ENCODE measurements at places on chromosomes 6 and 20.

DNA sequence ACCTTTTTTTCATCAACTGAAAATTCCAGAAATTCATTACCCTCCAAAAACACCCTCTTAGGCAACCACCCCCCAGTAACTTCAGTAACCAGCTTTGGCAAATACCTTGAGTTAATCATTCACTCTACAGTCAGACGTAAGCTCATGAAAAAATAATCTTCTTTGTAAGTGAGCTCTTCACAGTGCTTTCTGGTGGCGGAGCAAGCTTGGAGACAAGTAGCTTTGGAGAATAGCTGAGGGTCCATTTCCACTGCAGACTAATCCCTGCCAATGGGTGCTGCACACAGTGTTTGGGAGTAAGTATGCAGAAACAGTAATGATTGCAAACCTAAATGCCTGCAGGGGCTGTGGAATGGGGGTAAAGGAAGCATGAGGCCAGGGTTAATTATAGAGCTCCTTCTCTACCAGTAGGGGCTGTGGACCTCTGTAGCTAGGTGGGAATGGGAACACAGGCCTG is 56.8 kb upstream of the HINT3 start:
- no peak for DNase-seq

- DNase-seq: no peak
Measured at GRCh38 chr6:79600313-79600712, 30.8 kb upstream of the SH3BGRL2 start.

DNA sequence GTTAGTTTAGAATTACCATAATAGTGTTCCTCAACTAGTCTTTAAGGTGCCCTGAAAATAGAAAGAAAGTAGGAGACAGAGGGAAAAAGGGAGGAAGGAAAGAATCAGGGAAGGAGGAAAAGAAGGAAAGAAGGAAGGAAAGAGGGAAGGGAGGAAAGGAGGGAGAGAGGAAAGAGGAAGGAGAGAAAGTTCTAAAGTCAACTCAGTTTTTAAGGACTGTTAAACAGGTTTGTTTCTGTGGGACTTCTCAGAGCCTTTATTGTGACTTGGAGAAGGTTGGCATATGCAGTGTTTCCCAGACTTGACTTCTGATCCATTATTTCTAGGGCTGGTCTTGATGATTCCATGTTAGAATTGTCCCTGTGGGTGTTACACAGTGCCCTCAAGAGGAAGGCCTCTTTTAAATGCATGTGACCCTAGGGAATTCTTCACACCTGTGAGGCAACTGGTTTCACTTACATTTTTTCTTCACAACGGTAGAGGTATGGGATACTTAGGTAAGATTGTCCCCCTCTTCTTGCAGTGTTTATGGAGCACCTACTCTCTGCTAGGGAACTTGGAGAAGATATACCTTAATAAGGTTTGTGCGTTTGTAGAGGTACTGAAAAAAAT is 132.7 kb upstream of the GMDS start:
- no peak for DNase-seq

- no peak for DNase-seq
Measured at GRCh38 chr20:49896204-49896603, 19.1 kb downstream of the SPATA2 start.

DNA sequence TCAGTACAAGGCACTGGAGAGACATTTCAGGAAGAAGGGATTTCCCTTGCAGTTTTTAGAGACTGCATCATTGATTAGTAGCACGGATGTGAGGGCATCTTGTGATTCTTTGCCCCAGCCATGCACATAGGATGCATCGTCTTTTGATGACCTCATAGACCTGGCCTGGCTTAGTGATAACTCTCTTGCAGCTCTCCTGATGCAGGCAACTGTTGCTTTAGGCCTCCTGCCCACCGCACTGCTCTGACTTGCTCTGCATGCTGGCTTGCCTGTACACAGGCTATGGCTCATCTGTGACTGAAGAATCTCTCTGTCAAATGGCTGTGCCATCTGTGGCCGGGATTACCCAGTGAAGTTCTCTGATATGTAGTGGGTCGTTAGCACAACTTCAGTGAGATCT is 207.7 kb upstream of the PTCHD4 start:
- no peak for DNase-seq

DNA sequence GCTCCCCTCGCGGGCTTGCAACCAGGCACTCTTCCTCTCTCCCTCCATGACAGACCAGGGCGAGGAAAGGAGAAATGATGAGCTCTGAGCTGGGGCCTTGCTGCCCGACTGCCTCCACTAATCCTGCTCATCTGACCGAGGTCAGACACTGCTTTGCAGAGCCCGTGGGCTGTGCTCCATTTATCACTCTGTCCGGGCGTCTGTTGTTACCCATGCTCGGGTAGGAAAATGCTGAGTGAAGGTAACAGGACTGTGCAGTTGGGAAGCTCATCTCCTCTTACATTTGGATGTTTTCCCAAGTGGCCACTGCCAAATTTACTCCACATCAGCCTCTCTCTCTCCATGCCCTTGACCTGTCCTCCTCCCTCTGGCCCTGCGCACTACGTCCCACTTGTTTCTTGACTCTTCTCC is 14.6 kb downstream of the RPS6KA2 start:
- no peak for DNase-seq

GRCh38 chr20:24007758-24008157 is 19.2 kb upstream of the GGTLC1 start:
- DNase-seq: no peak

- DNase-seq: no peak
Measured at GRCh38 chr6:25713824-25714223, 40.7 kb upstream of the SLC17A4 start.

DNA sequence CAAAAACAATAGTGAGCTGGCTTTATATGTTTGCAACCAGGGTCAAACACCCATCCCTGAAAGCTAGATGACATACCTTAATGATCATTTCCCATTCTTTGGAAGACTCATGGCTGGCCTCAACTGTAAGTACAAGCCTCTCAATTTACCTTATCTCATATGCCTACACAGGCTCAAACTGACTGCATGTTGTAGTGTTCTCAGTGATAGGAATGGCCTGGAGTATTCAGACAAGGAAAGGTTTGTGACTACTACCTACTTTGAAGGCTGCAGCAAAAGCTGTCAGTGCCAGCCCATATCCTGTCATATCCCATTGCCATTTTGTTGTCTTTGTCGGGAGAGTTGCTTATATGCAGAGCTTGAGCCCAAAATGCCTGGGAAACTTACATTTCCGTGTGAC is 205.2 kb upstream of the MOCS1 start:
- no peak for DNase-seq

GRCh38 chr20:36199345-36200257 is 36.7 kb upstream of the AAR2 start:
- peak; percentile 27 for DNase-seq

GRCh38 chr20:56540415-56540814 is 7.4 kb downstream of the FAM209B start:
- no peak for DNase-seq

DNA sequence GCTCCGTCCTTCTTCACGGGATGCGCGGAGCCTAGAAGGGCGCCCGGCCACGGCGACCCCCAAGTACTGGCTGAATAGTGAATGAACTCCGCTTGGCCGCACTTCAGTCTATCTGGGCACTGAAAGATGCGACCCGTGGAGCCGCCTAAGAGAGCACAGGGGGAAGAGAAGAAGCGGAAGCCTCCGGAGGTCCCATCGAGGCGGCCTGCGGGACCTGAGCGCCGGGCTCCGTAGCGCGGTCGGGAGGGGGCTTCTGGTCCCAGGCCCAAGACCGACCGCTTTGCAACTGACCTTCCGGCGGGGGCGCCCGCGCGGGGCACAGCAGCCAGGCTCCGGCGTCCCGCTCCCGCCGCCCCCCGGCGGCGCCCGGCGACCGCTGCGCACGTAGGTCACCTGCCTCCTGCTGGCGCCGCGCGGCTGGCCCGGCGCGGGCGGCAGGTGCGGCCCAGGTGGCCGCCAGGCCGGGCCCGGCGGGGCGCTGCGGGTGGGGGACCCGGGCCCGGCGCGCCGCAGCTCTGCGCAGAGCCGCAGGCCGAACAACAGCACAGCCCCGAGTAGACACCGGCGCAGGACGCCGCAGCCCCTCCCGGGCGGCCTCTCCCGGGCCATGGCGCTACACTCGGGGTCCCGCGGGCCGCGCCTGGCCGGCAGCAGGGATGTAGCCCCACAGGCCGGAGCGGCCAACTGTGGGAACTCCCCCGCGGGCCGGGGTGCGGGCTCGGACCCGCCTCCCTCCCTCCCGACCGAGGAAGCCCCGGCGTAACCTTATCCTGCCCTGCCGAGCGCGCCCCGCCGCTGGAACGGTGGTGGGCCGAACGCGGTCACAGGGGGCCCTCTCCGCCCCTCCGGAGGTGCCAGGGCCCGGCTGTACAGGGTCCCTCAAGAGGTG is at the start of gene METTL24:
METTL24 (minus strand) TSS at position 686 of the 889 bp plus-strand sequence; CDS start at position 609, 77 bp downstream.
- DNase-seq: no peak

GRCh38 chr6:70669133-70669532 is 1.4 kb downstream of the SMAP1 start:
- no peak for DNase-seq

DNA sequence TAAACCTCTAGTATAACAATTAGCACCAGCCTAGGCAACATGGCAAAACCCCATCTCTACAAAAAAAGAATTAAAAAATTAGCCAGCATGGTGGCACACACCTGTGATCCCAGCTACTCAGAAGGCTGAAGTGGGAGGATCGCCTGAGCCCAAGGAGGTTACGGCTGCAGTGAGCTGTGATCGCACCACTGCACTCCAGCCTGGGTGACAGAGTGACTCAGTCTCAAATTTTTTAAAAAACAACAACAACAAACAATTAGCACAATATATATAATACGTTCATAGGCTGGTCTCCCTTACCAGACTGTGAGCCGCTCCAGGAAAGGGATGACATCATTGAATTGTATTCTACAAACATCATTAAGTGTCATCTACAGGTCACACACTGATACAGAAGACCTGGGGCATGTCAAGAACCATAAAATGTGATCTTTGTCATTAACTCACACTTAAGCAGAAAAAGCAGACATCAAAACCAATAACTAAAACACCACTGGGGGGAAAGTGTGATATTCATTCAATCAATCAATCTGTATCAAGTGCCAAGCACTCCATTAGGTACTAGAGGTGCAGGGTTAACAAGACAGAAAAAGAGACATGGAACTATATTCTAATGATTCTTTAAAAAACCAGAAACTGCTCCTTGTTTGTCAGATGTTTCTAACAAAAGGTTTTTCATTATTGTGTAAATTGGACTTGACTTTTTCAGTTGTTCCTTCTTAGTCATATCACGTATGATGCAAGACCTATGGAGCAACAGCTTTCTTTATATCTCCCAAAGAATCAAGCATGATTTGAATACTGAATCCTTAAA is 17.8 kb downstream of the MAP3K5 start:
- no peak for DNase-seq

- DNase-seq: no peak
Measured at GRCh38 chr6:116300566-116300965, 20.8 kb upstream of the TSPYL1 start.

DNA sequence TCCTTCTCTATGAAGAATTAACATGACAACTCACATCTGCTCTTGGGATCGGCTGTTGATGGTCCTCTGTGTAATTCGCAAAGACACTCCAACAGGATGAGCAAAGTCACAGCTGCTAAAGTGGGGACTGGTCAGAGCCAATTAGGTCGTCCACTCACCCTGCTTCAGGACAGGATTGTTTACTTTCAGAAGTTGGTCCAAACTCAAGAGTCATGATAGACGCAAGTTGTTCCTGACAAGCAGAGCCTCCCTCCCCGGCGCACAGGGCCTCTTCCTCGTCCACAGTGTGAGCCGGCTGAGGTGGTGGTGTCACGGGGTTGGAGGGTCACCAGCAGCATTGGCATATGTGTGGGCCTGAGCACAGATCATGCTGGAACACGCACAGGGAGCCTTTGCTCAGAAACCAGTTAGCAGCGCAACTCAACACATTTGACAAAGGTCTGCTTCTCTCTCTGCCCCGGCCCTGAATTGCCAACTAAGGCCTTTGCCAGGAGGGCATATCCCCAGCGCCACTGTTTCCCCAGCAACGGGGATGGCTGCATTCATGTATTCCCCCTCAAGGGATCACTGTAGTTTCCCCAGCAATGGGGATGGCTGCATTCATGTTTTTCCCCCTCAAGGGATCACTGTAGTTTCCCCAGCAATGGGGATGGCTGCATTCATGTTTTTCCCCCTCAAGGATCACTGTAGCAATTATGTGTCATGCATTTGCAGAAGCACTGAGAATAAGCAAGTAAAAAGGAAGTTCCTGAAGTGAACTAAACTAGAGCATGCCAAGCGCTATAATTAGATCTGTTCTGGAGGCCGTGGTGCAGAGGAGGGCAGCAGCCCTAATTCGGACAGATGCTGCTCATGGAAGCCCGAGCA is 111.7 kb downstream of the THBS2 start:
- DNase-seq: peak; percentile 34

DNA sequence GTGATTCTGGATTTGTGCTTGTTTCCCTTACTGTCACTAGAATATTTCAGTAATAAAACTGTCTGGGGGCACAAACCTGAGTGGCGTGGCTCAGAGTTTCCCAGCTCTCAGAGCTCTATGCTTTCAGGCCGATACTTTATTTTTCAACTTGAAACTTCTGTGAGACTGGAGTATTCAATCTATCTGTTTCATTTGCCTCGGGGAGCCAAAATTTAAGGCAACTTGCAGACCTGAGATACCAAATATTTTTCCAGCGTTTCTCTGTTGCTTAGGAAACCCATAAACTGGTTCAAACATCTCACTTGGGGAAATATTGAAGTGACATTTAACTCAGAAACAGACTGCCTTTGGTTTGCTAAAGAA is 74.7 kb downstream of the SOBP start:
- DNase-seq: no peak

DNA sequence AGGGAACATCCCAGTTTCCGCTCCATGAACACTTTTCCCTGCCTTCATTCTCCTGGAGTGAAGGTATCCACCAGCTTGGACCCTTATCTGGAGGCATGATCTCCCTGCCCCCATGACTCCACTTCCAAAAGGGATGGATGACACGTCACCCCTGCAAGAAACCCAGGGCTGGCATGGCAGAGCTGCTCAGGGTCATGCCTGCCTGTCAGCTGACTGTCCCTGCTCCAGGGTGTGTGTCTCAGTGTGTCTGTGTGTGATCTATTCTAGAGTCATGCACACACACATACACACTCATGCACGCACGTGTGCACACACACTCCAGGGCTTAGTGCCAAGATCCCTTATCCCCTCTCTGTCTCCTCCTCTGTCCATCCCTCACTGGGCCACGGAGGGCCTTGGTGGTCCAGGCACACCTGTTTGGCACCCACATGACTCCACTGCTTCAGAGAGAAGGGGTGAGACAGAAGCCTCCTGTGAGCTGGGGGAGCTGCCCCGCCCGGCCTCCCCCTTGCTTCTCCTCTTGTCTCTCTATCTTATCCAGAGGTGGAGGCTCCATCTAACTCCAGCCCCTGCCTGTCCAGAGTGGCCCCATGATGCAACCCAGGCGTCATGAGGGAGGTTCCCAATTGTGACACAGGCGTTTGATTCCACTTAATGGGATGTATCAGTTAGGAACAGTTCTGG is 290.9 kb downstream of the CDC5L start:
- DNase-seq: no peak

DNA sequence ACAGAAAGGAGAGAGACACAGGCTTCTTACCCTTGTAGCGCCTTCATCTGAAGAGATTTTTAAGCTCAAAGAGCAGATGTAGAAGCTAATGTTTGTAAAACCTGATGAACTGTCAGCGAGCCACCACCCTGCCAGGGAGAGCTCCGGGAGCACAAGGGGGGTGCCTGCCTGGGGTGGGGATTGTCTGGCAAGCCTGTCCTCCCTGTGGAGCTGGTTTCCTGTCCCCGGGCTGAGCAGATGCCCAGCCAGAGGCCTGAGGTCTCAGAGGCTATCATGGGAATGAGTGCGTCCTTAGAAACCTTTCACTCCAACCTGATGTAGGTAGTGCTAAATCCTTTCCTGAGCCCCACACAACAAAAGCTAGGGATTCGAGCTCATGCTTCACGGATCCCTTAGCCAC is 41.9 kb upstream of the NR2E1 start:
- no peak for DNase-seq

GRCh38 chr6:32581315-32582095 is 8.1 kb downstream of the HLA-DRB1 start:
- no peak for DNase-seq
